ENCODE measurements at places on chromosomes 16 and 17.
A peak's percentile ranks its signal among the peaks of the same experiment; 100 is the strongest.

GRCh38 chr17:43389046-43389947 is 9.5 kb upstream of the ARL4D start:
- DNase-seq: no peak

DNA sequence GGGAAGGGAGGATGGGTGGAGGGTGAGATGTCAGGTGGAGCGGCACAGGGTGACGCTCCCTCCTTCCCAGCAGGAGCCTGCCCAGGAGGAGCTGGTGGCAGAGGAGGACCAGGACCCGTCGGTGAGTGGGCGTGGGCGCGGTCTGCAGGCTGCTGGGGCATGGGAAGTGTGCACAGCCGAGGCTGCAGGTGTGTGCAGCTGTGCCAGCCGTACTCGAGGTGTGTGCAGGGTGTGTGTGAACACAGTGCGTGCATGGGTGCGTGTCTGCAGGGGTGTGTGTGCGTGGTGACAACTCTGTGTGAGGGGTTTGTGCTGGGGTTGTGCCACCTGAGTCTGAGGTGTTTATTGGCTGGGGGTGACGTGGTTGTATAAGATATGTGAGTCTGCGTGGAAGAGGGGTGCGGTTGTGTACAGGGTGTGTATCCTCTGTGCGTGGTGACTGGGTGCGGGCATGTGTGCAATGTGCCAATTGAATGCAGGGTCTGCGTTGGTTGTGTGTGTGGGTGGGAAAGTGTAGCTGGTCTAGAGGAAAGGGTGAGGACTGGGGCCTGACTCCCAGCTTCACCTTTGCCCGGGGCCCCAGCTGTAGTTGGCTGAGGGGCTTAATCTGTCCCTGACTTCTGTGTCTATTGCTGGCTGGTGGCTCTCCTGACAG is 670 bp downstream of the TNFSF12 start:
- DNase-seq: peak; percentile 23

DNA sequence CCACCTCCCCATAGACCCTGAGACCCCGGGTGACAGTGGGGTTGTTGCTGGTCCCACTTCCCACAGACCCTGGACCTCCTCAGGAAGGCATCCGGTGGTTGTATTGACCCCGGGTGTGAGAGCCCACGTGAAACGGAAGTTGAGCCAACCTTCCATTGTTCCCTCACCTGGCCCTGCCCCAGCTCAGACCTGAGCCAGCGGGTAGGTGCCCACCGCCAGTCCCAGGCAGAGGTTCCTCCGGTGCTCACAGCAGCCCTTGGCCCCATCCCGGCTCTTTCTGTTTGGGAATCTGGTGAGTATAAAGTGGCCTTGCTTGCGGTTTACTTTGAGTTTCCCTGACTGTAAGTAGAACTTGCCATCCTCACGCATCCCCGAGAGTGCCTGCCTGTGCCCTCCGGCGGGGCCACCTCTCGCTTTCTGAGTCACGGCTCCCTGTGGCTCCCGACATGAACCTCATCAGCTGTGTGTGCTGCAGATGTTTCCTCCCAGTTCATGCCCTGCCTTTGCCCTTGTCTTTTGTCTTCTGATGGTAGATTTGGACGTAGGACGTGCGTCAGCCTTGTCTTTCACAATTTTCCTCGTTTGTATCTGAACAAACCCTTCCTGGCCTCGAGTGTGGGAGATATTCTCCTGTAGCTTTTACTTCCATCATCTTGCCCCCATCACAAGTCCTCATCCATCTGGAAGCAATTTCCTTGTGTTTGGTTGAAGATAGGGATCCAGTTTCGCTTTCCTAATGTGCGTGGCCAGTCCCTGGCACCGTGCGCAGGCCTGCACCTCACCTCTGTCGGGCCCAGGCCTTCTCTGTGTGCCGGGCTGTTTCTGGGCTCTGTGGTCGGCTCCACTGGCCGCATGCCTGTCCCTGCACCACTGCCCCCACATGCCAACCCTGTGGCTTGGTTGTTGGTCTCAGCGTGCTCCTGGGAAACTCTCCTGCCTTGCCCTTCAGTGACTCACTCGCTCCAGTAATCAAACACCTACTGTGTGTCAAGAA is 76.0 kb downstream of the METRNL start:
- DNase-seq: no peak

DNA sequence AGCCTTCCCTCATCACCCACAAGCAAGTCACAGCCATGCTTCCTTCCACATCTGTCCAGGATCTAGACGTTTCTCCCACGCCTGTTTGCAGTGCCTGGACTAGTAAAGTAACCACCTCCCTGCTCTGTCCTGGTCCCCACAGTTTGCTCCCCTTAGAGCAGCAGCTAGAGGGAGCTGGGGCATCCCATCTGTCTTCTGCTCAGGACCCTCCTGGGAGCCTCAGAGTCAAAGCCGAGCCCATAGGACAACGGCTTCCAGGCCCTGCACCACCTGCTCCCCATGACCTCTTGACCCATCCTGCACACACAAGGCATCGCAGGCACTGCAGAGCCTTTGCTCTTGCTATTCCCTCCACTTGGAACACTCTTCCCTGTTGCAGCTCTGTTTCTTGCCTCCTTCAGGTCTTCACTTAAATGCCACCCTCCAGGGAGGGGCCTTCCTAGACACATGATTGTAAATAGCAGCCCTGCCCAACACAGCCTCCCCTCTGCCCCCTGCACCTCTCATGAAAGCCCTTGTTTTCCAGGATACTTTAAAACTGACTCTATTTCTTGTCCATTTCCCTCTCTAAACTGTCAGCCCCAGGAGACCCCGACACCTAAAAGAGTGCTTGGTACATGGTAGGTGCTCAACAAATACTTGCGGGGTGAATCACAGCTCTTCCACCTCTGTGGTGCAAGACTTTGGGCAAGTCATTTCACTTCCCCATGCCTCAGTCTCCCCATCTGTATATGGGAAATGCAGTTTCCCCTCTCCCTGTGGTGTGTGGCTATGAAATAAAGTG is 3.1 kb downstream of the NATD1 start:
- no peak for DNase-seq

GRCh38 chr17:17422217-17422610 is 54.6 kb upstream of the MED9 start:
- no peak for DNase-seq

DNA sequence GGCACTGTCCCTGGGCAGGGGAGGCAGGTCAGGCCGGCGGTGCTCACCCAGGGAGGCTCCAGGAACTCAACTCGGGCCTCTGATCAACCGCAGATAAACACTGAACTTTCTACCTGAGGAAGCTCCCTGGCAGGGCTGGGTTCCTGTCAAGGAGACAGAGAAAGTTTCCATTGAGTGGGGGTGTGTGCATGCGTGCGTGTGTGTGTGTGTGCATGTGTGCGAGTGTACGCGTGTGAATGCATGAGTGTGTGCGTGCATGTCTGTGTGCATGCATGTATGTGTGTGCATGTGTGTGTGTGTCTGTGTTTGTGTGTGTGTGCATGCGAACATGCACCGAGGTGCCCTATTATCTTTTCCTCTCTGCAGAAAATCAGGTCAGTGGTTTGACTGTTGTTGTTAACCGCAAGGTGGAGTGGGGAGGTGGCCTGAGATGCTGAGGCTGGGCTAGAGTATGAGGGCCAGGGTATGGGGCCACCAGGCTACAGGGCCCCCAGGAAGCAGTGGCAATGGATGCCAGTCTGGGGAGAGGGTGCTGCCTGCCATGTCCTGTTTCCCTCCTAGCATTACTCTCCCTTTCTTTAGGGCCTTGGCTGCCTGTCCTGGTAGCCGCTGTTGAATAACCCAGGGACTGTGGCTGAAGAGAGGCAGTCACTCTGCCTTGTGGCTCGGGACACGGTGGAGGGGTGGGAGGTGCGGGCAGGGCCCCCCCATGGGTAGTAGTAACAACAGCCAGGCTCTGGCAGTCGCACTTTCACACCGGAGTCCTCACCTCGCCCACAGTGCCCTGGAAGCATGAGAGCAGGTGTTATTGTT is 24.0 kb downstream of the CCR7 start:
- no peak for DNase-seq

DNA sequence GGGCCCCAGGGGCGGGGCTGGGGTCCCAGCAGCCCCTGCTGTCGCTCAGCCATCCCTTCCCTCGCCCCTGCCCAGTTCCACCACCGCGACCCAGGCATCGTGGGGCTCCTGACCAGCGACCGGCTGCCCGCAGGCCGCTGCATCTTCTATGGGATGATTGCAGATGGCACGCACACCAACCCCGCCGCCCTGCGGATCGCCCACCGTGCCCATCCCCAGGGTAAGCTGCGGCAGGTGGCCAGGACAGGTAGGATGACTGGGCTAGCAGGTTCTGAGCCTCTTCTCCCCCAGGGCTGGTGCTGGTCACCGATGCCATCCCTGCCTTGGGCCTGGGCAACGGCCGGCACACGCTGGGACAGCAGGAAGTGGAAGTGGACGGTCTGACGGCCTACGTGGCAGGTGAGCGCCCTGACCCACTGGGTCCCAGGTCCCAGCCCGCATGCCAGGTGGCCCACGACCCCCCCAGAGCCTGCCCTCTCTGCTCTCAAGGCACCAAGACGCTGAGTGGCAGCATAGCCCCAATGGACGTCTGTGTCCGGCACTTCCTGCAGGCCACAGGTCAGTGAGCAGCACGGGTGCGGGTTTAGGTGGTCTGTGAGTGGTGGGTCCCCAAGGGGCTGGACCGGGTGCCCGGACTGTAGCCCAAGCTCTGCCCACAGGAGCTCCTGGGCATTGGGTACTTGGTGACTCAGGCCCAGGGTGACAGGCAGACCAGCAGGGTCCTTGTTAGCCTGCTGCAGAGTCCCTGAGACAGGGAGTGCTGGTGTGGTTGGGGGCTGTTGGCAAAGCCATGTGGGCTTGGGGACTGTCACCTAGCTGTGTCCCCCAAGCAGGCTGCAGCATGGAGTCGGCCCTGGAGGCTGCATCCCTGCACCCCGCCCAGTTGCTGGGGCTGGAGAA is 2.8 kb downstream of the CEMP1 start:
- no peak for DNase-seq

- no peak for DNase-seq
These were observed 10.9 kb downstream of the ZNF200 start for GRCh38 chr16:3223913-3224515.

DNA sequence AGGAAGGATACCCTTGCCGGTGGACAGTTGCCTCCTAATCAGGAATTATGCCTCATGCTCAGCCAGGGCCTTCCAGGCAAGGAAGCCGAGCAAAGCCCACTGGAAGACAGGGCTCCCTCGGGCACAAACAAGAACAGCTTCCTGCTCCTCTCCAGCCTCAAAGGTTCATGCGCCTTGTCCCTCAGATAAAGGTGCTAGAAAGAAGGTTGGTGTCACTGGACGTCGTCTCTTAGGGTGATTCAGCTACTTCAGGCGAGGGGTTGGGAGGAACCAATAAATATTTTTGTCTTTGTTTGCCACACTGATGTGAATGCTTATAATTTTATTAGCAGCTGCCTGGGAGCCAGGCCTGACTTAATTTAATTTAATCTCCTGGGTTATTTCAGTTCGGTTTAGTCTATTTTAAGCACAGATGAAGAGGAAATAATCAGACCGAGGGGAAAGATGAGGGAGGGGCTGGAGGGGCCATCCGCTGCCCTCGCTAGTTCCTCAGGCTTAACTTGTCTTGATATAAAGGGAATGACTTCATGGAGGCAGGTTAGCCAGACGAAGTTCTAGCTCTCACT is 171.8 kb upstream of the CACNG5 start:
- DNase-seq: no peak

DNA sequence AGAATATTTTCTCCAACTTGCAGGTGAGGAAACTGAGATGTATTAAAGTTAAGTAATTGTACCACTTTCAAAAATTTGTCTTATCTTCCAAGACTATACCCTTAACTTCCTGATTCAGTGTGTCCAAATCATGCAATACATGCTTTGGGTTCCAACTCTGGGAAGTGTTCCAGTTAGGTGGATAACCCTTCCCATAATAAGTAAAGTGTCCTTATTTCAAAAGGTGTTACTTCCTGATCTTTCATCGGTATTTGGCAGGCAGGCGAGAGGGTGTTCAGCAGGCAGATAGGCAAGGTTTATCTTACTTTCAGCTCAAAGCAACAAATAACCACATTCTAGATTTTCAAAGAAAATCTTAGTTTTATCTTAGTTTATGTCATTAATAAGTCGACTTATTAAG is 46.3 kb upstream of the ARHGAP44 start:
- DNase-seq: no peak

DNA sequence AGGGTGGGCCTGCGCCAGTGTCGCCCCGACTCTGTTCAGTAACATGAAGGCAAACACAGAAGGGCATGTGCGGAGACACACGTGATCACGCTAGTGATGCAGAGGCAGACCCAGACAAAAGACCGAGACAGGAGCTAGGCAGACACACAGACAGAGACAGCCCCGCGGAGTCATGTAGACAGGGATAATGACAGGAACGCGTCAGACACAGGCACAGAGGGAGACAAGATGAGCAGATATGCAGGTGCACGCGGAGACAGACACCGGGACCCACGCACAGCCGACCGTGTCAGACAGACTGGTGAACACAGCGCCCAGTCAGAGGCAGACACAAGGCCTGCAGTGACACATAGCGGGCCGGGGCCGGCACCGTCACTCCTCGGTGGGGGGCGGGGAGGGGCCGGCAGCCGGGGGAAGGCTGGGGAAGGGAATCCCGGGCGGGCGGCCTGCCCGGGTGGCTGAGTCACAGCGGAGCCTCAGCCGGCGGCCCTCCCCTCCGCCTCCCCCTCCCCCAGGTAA is 7.4 kb downstream of the KDM6B start:
- DNase-seq: peak; percentile 92

DNA sequence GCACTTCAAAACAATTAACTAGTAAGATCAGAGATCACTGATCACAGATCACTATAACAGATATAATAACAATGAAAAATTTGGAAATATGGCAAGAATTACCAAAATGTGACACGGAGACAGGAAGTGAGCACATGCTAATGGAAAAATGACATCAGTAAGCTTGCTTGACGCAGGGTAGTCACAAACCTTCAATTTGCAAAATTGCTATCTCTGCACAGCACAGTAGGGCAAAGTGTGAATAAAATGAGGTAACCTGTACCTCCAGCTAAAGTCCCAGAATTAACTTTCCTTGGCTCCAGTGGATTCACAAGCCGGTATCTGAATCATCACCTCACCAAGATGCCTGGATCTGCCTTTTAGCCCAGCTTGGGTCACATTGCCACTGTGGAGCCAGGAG is 4.2 kb upstream of the MMP2 start:
- DNase-seq: no peak

DNA sequence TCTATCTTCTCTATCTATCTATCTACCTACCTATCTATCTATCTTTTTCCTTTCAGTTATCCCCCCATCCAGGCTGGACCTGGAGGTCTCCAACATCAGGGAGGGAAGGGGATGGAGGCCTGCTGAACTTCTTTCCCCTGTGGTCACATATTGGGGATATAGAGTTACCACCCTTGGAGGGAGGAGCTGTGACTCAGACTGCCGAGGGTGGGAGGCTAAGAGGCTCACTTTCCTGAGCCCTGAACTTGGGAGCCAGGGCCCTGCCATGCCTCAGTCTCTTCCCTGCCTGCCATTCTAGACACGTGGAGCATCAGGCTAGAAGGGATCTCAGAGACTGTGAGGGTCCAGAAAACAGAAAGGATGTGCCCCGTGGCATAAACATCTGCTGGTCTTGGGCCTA is 8.4 kb downstream of the LRRC3C start:
- no peak for DNase-seq

- no peak for DNase-seq
These were observed 13.5 kb downstream of the POLR2A start for GRCh38 chr17:7497636-7498035.

- no peak for DNase-seq
These were observed 135.8 kb downstream of the SKAP1 start for GRCh38 chr17:48294020-48294805.

Measured in stimulated activated CD4-positive, alpha-beta T cell treated with anti-CD3 and anti-CD28 coated beads, Interleukin-1b, Interleukin-23, amount 100 ng/mL, for 1 hour (primary cell).